Fibroblast of gingiva (primary cell): ENCODE measurements at places on chromosomes 1 and 21.
A peak's percentile ranks its signal among the peaks of the same experiment; 100 is the strongest.

GRCh38 chr1:18253093-18253492 is 145.5 kb downstream of the IGSF21 start:
- no peak for DNase-seq

DNA sequence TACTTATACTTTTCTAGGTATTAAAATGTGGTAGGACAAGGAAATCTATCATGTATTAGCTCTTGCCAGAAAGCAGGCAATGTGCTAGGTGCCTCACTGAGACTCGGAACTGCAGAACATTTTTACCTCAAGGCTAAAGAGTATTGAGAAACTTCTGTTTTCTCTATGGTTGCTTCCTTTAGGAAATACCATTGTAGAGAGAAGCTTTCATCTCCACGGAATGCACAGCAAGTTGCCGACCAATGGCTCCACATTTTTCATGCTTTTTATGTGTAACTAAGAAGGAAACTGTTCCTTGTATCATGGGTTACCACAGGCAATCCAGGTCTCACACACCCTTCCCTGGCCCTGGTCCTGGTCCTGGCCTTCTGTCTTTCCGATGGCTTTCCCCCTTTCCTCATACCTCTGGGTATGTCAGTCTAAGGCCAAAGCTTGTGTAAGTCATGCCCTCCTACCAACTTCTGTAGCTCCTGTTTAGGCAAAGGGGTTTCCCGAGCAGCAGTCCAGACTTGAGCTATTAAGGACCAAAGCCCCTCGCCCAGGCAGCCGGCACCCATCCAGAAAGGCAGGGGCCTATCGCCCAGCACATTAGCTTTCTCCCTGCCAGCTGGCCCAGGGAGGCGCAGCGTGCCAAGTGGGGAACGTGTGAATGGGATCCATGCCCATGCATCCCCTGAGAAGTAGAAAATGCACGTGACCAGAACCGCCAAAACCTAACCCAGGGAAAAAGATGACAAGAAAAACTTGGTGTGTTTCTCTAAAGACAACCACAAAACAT is 225.0 kb downstream of the PBX1 start:
- no peak for DNase-seq

GRCh38 chr1:235990330-235990795 is 74.5 kb downstream of the NID1 start:
- DNase-seq, result no peak

- DNase-seq, result no peak
Measured at GRCh38 chr1:229195246-229195645, 75.7 kb upstream of the RAB4A start.

- no peak for DNase-seq
Measured at GRCh38 chr21:37878946-37879660, 37.2 kb downstream of the KCNJ6 start.

DNA sequence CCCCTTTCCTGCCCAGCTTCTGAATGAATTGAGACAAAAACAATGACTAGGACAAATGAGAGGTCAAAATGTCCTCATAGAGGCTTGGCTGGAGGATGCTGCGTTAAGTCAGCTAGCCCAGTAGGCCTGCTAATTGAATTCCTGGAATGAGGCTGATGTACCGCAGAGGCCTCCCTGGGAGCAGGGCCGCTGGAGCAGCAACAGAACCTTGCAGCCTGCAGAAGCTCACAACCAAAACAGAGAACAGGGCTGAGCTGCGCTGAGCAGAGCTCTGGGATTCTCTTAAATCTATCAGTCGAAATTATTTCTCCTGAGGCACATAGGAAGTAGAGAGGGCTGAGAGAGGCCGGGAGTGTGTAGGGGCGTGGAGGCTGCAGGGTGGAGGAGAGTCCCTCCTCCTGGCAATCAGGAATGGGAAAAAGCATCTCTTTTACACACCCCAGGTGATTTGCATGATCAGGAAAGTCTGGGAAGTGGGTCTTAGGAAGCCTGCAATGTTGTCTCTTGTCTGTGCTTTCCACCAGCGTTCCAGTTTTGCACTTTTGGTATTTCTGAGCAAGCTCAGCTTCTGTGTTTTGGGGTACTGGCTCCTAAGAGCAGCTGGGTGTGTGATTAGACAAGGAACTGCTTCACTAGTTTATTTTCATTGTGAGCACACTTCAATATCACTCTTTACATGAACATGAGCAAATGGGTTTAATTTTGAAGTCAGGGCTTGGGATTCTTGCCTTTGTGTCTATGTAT is 66.5 kb downstream of the RYR2 start:
- no peak for DNase-seq

DNA sequence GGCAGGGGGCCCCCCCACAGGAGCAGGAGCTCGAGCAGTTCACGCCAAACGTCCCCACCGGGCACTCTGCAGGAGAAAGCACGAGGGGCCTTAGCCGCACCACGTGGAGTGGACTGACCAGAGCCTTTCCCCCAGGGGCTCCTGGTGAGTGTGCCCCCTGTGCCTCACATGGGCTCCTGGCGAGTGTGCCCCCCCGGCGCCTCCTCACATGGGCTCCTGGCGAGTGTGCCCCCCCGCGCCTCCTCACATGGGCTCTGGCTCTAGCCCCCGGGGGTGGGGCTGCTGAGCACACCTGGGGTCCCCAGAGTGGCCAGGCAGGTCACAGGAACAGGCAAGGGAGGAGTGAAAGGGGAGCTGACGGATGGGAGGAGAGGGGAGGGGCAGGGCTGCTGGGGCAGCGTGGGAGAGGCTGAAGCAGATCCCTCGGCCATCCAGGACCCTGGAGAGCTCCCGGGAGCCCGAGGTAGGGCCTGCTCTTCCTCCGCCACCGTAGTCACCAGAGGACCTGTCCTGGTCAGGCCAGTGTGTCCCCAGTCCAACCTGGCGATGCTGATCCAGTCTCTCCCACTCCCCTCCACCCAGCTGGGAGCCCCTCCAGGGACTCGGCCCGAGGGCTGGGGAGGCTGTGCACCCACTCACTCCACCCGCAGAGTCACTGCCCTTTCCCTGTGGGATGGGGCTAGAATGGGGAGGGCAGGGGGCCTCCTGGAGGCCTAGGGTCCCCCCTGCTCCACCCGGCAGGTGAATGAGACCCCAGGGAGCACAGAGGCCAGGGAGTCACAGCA is 47.6 kb downstream of the ARHGEF16 start:
- peak; percentile 52 for DNase-seq

DNA sequence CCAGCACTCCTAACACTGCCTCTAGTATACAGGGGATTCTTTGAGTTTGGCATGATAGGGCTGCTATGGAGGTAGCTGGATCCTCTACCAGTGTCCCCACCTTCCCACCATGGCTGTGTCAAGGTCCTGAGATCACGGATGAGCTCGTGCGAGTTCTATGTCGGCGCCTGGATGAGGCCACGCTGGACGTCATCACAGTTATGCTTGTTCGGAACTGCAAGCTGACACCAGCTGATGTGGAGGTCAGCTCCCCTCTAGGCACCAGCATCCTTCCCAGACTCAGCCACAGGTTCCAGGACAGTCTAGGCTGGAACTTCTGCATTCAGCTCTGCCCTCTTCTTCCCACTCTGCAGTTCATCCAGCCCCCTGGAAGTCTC is 15.2 kb downstream of the HYI start:
- DNase-seq, result no peak
